ENCODE measurements at places on chromosomes 12 and 14. TPM values are rescaled to one million over a fixed set of nuclear protein-coding genes. Genes with fewer than 3 reads are reported as not detected.

DNA sequence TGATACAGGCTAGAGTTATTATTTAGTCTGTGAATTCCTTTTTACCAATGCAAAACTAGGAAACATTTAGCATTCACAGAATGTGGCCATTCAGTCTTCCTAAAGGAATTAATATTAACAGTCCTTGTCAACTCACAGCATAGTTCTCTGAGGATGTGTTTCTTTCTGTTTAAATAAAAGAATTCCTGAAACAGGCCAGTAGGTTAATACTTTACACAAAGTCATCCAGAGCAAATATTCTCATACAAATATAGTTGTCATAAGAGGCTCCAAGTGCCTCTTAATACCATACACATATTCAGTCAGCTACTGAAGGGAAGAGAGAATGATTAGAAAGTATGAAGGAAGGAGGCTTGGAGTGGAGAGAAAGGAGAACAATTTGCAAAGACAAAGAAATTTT lies 120.1 kb downstream of the LMNTD1 start:
- peaks cover 17% of the 10 kb centered on the region for H3K4me1 ChIP-seq
- no peak overlapping the region for H3K4me3 ChIP-seq
- DNase-seq = no peak
- H3K36me3 ChIP-seq = no peaks in the 10 kb centered on the region
- no peak overlapping the region for H3K27ac ChIP-seq
- H3K27me3 ChIP-seq = peaks cover 4% of the 10 kb centered on the region

- H3K4me1 ChIP-seq = peaks cover 9% of the 10 kb centered on the region
- DNase-seq = no peak
- no peak overlapping the region for H3K4me3 ChIP-seq
- H3K27ac ChIP-seq = no peak overlapping the region
- no peaks in the 10 kb centered on the region for H3K36me3 ChIP-seq
Measured at GRCh38 chr12:52899338-52900035, 5.4 kb downstream of the KRT8 start.

- H3K27me3 ChIP-seq = no peaks in the 10 kb centered on the region
- peaks cover 87% of the 10 kb centered on the region for H3K4me1 ChIP-seq
- H3K36me3 ChIP-seq = peaks cover 9% of the 10 kb centered on the region
- peak overlapping the region; percentile 44 for H3K4me3 ChIP-seq
- DNase-seq = peak; percentile 35
Measured at GRCh38 chr14:70893858-70894291, 13.4 kb upstream of the PCNX1 start.

DNA sequence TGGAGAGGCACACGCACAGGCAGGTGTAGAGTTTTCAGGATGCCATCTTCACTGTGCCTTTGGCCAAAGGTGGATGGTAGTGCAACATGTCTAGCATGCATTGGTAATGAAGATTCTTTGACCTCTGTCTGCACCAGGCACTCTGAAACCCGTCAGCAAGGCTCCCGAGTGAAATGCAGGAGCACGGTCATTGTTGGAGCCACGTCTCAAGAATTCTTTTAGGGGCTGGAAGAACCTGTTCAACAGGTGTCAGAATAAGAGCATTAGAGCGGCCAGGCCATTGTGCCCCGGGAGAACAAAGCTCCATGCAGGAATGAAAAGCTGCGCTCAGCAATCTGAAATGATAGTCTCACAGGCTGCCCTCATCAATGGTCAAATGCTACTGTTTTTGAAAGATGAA lies 40.2 kb upstream of the DICER1 start:
- no peak for DNase-seq
- H3K36me3 ChIP-seq = no peaks in the 10 kb centered on the region
- H3K4me3 ChIP-seq = no peak overlapping the region

DNA sequence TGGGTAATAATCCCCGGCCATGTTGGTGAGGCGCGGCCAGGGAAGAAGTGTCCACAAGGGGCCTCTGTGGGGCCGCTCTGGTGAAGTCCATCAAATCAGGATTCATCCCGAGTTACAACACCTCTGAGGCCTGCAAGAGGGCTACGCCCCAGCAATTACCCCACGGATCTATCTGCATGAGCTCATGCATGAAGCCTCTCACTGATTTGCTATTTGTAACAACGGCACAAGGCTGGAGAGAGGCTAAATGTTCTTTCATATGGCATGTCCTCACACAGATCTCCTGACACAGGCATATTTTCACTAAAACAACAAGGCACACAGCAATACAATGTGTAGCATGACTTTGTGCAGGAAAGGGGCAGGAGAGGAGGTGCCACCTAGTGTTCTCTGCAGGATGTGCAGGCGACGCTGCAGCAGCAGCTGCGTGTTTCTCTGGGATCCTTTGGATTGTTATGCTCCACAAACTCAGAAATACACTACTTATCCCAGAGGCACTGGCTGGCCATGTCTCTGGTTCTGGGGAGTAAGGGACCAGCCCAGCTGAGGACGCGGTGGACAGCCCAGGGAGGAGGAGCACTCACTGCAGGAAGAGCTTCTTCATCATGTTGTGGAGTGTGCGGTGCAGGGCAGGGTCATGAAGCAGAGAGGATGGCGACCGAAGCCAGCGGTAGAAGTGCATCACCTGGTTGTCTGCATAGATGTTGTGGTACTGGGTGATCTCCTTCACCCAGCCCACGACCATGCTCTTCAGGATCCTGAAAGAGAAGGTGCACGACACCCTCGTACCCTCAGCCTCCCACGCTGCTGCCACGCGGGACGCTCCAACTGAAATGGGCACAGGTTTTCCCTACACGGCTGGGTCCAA lies 20.2 kb downstream of the P2RX2 start:
- no peaks in the 10 kb centered on the region for H3K27me3 ChIP-seq

DNA sequence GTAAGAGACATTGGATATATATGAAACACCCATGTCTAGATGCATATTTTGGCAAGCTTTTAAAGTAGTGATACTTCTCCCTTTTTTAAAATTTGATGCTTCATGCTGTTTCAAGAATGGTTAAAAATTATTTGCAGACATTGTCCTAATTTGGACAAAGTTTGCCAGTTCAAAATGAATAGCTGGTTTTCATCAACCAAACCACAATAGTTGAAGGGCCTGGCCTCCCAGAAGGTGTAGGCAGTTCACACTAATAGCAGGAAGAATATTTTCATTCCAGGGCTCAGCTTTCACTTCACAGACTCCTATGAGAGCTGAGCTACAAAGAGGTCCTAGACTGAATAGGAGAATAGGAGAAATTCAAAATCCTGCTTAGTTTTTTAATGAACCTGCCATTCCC lies 78.7 kb downstream of the STXBP6 start:
- H3K36me3 ChIP-seq = no peaks in the 10 kb centered on the region
- no peak for DNase-seq
- H3K4me3 ChIP-seq = no peak overlapping the region
- no peaks in the 10 kb centered on the region for H3K27me3 ChIP-seq
- no peak overlapping the region for H3K27ac ChIP-seq
- H3K4me1 ChIP-seq = no peaks in the 10 kb centered on the region

NXPH4 gene
- total RNA-seq = 0.40 TPM

C14orf132 gene
- 0.50 TPM for total RNA-seq

Measured in activated CD8-positive, alpha-beta T cell treated with anti-CD3 and anti-CD28 coated beads, Interleukin-2, amount 10 ng/mL, durations not matched to agents 7 days and 5 days (primary cell).